Neuronal stem cell (in vitro differentiated cells): ENCODE measurements at places on chromosomes 3 and 15.

GRCh38 chr3:148070041-148070440 lies 627.7 kb upstream of the AGTR1 start:
- DNase-seq, result no peak

DNA sequence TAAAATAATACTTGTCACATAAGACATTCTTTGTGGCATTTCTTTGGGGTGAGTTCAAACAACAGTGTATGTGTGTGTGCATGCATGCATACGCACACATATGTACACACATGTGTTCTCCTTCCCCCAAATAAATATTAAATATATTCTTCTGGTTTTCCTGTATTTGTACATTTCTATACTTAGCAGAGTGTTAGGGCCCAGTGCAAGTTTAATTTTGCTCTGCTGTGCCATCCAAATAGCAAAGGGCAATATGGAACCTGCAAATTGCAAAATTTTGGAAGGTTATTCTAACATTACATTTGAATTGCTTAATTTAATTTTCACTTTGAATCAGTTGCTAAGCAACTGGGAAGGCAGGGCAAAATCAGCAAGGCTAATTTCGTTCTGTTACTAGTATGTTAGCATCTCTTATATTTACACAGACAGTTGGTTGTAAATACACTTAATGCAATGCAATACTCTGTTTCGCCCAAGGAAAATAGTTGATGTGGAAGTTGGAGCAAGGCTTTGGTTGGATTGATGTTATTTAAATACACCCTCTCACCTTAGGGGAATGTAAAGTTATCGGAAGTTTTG lies 130.4 kb downstream of the ITPR1 start:
- no peak for DNase-seq

- peak; percentile 66 for DNase-seq
Measured at GRCh38 chr3:59908280-59908679, 858.5 kb upstream of the CFAP20DC start.

DNA sequence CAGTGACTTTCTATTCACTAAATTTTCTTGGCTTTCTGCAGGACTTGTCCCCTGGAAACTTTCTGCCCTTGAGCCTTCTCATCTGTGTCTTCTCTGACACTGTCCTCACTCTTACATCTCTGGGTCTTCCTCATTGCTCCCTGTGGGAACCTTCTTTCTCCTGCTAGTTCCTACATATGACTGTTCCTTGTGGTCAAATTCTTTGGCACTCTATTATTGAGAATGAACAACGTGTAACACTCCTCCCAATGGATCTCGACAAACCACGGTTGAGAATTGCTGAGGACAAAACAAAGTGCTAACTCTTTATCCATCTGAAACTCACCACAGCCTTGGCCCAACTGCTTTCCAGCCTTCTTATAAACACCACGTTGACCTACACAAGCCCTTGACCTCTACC lies 3.5 kb upstream of the FAM81A start:
- DNase-seq, result no peak

GRCh38 chr3:178736300-178736699 lies 200.1 kb downstream of the KCNMB2 start:
- DNase-seq, result no peak

- no peak for DNase-seq
Measured at GRCh38 chr3:180633722-180634121, 31.8 kb downstream of the TTC14 start.

- no peak for DNase-seq
Measured at GRCh38 chr15:62940755-62941361, 101.7 kb upstream of the TPM1 start.

DNA sequence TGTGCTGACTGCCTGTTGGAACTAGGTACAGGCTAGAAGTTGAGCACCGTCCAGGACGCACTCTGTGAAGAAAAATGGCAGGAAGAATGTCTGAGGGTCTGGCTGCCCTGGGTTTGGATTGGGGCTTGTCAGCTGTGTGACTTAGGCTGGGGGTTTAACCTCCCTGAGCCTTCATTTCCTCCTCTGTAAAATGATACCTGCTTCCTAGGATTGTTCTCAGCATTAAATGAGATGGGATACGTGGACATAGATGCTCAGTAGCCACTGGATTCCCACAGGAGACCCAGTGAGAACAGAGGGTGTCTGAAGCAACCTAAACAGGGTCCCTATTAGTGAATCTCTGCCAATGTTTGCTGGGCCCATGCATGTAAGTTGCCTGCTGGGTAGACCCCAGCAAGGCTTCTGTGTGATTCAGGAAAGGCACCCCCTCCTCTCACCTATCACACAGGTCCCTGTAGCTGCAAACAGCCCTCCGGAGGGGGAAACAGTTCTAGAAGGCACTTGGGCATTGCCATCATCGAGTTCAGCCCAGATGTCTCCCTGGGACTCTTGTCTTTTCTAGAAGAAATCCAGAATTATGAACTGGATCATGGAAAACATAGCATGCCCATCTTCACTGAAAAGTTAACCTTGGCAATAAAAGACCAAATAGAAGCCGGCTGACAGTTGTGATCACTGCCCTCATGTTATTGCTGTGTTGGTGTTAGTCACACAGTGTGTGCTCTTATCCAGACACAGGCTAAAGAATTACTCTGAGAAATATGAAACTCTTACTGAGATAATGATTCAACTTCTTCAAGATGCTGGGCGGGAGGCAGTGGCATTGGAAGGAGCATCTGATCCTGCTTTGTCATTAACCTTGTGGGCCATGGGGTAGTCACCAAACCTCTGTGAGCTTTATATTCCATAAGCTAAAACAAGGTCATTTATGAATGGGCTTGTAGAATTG lies 64.5 kb downstream of the SMAD6 start:
- no peak for DNase-seq

DNA sequence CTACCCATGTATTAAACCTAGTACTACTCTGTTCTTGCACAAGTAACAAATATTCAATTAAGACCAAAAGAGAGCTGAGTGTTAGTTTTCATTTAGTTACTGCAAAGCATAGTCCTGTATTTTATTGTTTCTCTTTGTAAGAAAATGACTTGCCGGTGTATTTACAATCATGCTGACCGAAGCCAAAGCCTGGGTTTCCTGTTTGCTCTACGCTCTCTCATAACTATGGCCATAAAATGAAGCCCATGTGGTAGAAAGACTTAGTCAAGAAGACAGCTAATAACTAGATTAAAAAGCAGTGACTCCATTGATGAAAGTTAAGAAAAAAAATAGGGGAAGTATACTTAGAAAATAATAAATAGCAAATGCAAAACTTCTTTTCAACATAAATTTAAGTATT lies 479.9 kb downstream of the CNTN4 start:
- DNase-seq, result no peak

GRCh38 chr3:177338697-177339219 lies 141.5 kb upstream of the TBL1XR1 start:
- no peak for DNase-seq

DNA sequence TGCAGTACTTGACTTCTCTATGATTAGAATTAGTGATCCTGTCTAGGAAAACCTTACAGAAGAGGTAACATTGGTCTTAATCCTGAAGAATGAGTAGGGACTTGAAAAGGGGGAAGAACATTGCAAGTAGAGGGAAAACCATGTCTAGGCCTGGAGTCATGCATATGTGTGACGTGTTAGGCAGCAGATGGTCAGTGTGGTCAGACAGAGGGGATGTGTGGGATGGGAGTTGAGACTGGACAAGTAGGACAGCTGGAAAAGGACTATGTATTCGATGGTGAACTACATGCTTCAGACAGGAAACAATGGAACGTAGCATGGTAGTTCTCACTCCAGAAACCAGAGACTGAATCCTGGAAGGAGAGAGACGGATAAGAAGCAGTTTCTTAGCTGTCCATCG lies 235.6 kb upstream of the LRTM1 start:
- no peak for DNase-seq

DNA sequence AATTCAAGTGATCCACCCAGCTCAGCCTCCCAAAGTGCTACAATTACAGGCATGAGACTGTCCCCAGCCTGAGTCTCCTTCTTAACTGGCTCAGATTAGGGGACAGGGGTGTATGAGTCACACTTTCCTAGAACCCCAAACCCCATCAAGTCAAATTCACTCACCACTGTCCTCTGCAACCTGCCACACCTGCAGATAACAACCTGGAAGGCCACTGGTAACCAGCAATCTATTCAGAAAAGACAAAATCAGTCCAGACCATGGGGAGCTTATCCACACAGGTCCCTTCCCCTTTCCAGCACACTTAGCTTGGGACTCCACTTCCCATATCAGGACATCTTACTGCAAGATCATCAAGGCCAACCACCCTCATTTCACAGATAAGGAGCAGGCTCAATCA lies 6.4 kb downstream of the WDR73 start:
- no peak for DNase-seq

- no peak for DNase-seq
Measured at GRCh38 chr3:73270839-73271483, 209.5 kb downstream of the EBLN2 start.

DNA sequence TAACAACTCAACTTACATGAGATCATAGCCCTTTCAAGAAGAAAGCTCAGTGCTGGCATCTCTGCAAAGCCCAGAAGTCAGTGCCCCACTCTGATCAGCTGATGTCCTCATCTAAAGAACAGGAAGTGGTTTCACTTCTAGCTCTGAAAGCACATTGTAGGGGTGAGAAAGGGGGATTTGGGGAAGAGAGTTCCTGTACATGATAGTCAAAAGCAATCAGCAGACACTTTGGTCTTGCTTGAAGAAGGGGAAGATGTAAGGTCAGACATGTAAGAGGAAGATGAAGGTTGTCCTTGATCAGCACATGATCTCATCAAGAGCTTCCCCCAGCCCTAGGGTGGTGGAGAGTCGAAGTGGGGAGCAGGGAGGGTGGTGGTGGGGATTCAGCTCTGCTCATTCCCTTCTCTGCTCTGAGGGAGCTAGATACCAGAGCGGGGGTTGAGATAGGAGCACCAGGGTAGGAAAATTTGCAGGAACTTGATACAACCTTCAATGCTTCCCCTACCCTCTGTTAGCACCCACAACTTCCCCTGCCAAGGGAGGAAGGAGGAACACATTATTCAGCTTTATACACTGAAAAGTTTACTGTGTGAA lies 76.4 kb upstream of the ETV5 start:
- no peak for DNase-seq

GRCh38 chr3:19485267-19485666 lies 337.0 kb downstream of the KCNH8 start:
- DNase-seq, result no peak

- no peak for DNase-seq
Measured at GRCh38 chr3:10766049-10766705, 49.9 kb upstream of the SLC6A11 start.

GRCh38 chr3:64365877-64366276 lies 140.6 kb upstream of the PRICKLE2 start:
- no peak for DNase-seq

DNA sequence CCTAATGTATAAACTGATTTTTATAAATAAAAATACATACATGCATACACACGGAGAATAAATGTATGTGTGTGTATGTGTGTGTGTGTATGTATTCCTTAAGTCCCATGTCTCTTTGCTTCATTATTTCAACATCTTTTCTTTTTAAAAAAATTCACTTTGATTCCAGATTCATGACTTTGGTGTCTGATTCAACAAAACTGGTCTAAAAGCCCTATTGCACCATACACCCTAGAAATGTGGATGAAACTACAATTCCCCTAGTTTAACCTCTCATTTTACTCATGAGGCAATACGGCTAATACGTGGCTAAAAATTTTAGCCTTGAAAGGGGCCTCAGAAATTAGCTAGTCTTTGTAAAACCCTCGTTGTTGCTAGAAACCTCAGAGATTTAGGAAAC lies 228.1 kb downstream of the ADAMTS9 start:
- DNase-seq, result no peak

DNA sequence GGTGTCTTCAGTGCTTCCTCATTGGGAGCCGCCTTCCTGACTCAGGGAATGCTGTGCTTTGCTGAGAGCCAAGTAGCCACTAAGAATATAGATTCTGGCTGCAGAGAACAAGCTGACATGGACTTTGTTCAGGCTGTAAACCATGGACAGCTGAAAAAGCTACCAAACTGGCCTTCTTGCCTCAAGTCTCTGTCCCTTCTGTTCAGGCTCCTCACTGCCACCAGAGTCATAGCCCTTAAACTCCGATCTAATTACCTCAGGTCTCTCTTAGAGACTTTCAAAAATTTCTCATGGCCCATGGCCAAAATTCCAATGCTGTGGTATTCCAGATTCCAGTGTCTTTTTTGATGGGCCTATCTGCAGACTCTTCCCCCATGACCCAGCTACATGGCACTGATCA lies 19.4 kb upstream of the PTX3 start:
- DNase-seq, result no peak

- DNase-seq, result no peak
Measured at GRCh38 chr15:48493084-48493762, 152.3 kb downstream of the FBN1 start.

DNA sequence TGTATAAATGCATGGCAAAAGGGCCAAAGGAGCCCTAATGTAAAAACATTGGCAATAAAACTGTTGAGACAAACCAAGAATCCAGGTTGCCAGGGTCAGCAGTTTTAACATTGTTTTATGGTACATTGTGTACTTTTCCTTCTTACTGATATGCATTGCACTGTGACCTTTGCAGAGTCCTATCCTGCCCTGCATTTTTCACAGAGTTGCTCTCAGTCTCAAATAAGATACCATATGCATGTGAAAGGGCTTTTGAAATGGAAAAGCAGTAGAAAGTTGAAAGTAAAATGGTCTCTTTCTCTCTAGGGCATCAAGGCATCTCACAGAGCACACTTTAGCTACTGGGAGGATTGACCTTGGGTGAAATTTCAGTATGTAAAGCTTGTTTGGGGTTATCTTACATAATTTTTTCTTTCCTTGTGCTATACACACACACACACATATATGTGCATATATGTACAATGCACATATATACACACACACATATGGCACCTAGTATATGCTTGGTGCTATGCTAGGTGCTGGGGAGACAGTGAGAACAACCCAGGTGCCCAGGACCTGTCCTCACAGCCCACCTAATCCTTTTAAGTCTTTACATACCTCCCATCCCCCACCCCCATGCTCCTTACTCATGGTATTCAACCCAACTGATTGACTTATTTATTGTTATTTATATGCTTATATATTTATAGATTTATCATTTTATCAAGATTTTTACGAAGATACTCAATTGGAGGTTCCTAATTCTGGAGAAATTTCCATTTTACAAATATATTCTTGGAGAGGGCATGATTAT lies 1.2 kb upstream of the PPP2R3A start:
- DNase-seq, result no peak

- DNase-seq, result no peak
Measured at GRCh38 chr3:11910971-11911531, 64.4 kb upstream of the TAMM41 start.

DNA sequence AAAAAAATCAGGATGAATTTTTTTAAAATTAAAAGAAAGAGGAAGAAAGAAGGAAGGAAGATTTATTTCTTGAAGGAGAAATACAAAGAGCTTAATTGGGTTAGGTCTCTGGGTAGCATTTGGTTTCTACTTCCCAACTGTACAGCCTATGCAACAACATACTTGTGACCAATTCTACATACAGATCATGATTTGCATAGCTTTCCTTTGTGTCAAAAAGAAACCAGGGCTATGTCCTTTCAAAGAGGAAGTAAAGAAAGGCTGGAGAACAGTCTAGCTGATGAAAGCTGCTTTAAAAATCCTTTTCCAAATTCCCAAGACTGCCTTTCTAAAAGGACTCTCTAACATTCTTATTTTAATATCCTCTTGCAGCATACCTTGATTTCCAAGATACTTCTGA lies 6.1 kb upstream of the HGD start:
- no peak for DNase-seq
